ENCODE measurements at places on chromosomes 5 and 9.

GRCh38 chr9:33877727-33878489 is 60.9 kb downstream of the UBE2R2 start:
- no peak for DNase-seq

GRCh38 chr5:2186472-2187015 is 303.8 kb upstream of the IRX4 start:
- DNase-seq: no peak

- DNase-seq: no peak
Observed at GRCh38 chr5:7904170-7904569, 35.2 kb downstream of the MTRR start.

DNA sequence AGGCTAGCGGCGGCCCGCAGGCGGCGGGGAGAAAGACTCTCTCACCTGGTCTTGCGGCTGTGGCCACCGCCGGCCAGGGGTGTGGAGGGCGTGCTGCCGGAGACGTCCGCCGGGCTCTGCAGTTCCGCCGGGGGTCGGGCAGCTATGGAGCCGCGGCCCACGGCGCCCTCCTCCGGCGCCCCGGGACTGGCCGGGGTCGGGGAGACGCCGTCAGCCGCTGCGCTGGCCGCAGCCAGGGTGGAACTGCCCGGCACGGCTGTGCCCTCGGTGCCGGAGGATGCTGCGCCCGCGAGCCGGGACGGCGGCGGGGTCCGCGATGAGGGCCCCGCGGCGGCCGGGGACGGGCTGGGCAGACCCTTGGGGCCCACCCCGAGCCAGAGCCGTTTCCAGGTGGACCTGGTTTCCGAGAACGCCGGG is 253 bp downstream of the SLC12A2 start:
- DNase-seq: no peak

- DNase-seq: no peak
Observed at GRCh38 chr5:1911773-1912235, 29.1 kb upstream of the IRX4 start.

- no peak for DNase-seq
Observed at GRCh38 chr9:38315085-38315595, 77.4 kb upstream of the ALDH1B1 start.

- DNase-seq: no peak
Observed at GRCh38 chr5:102231693-102232619, 64.1 kb downstream of the SLCO4C1 start.

DNA sequence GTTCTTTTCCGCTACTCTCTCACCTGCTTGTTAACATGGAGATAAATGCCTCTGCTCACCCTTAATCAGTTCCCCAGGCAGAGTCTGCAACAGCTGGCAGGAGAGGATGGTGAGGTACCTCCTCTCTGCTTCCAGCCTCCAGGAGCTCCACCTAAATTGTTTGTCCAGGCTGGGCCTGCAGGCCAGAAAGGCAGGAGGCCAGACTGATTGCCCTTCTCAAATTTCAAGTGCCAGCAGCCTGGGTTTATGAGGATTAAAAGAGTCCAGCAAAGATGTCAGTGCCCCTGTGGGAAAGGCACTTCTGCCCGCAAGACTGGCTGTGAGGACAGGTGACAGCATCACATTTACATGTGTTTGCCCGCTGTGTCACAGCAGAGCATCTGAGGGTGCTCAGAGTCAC is 19.8 kb downstream of the CORO2A start:
- no peak for DNase-seq

GRCh38 chr5:155299386-155300005 is 285.9 kb downstream of the KIF4B start:
- DNase-seq: no peak

GRCh38 chr9:69465473-69465872 is 140.5 kb downstream of the ENTREP1 start:
- DNase-seq: no peak

DNA sequence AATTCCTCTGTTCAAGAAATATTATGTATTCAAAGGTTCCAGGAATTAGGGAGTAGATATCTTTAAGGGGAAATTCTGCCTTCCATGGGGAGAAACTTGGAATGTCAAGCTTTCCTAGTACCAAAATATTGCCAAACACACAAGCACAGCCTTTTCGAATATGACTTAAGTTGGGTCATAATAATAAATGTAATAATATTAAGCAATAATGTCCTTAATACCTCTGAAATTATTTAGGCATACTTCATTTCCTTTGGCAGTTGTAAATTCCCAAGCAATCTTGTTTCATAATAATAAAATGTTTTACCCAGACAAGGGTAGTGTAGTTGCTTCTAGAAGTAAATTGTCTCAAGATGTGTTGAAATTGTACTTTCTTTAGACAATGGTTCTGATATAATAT is 630.3 kb upstream of the CDH18 start:
- DNase-seq: no peak

- no peak for DNase-seq
Observed at GRCh38 chr5:131745155-131745554, 51.7 kb downstream of the FNIP1 start.

GRCh38 chr5:138573949-138574670 is 1.1 kb downstream of the HSPA9 start:
- no peak for DNase-seq

- no peak for DNase-seq
Observed at GRCh38 chr5:89015409-89015808, 132.4 kb upstream of the MEF2C start.

DNA sequence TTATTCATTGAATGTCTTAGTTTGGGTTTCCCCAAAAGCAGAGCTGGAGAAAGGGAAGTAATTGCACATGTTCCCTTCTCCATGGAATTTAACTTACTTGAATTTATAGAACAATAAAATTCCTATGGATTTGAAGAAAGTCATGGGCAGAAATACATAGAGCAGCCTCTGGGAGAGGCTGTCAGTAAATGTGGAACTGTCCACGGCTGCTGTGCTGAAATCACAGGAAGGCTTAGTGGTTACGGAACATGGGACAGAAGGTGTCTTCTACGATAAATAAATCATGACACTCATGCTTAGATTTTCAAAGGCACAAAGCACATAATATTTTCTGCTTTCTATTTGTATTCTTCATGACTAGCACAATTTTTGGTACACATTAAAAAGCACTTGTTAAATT is 440.6 kb upstream of the IZUMO3 start:
- DNase-seq: no peak

- DNase-seq: no peak
Observed at GRCh38 chr9:4678679-4679267, 596 bp upstream of the CDC37L1 start.

GRCh38 chr9:132486706-132487350 is 76.8 kb downstream of the CFAP77 start:
- no peak for DNase-seq

DNA sequence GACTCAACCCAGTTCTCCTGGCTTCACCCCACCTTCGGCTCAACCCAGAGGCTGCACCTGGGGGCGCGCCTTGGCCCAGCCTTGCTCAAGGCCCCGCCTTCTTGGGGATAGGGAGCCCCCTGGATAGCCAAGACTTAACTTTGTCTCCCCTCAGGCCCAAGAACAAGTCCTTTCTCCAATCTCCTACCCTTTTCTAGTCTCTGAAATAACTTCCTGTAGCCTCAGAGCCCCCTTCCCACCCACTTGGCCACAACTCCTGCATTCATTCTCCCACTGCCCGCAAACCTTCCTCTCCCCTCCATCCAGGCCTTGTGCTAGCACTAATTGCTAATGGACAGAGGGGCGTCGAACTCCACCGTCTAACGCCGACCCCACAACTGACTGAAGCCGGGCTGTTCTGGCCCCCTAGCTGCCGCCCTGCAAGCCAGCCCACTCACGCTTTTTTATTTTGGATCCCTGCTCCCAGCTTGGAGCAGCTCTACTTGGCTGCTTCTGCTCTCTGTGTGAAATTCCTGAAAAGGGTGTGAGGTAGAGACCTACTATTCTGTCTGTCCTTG is 579 bp upstream of the ASTN2 start:
- DNase-seq: no peak

- no peak for DNase-seq
Observed at GRCh38 chr5:169637085-169637548, at the start of gene DOCK2. DOCK2 (plus strand) TSS chr5:169637275; CDS start chr5:169637327, 52 bp downstream.

GRCh38 chr9:6579613-6580012 is 65.9 kb downstream of the GLDC start:
- DNase-seq: no peak

GRCh38 chr5:32190095-32190494 is 16.0 kb upstream of the GOLPH3 start:
- no peak for DNase-seq

DNA sequence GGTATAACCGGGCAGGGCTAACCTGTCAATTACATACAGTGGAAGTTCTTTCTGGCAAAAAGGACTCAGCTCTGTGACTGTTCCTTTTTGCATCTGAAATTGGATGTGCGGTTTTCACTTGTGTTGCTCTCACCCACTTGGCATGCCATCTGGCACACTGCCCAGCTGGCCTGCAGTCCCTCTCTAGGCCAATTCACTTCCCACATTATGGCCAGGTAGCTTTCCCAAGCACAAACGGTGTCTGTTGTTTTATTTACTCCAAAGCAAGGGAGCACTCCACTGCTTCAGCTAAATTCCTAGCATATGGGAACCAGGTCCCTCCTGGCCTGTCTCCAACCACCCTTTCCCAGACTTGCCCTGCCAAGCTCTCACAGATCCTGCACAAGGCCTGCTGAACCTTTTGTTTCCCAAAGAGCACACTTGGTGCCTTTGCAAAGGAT is 132.5 kb downstream of the SEMA6A start:
- DNase-seq: no peak

DNA sequence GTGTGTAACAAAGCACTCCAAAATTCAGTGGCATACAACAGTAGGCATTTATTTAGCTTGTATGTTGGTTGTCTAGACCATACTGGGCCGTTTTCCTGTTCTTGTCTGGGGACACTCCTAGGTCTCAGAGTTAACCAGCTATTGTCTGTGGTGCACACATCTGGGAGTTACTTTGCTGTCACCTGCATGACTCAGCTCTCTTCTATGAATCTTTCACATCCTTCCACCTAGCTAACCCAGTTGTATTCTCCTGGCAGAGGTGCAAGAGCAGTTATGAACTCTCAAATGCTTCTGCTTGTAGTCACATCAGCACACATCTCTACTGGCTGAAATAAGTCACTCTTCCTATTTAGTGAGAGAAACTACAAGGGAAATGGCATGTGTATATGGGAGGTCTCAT is 138.1 kb downstream of the BAAT start:
- DNase-seq: no peak

GRCh38 chr5:74279244-74279643 is 361.3 kb downstream of the ENC1 start:
- no peak for DNase-seq

GRCh38 chr9:137631345-137632229 is 12.8 kb downstream of the EHMT1 start:
- DNase-seq: no peak

DNA sequence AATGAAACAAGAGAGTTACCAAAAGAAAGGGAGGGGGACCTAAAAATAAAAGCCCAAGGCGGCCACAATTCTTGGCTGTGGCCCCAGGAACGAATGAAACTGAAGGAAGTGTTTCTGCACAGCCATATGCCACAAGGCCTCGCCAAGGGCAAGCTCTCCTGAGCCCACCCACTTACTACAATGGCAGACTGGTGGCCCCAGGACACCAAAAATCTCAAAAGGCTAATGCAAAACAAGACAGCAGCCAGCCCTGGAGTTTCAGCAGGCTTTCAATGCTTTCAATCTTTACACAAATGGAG is 4.0 kb downstream of the CAMSAP1 start:
- no peak for DNase-seq

DNA sequence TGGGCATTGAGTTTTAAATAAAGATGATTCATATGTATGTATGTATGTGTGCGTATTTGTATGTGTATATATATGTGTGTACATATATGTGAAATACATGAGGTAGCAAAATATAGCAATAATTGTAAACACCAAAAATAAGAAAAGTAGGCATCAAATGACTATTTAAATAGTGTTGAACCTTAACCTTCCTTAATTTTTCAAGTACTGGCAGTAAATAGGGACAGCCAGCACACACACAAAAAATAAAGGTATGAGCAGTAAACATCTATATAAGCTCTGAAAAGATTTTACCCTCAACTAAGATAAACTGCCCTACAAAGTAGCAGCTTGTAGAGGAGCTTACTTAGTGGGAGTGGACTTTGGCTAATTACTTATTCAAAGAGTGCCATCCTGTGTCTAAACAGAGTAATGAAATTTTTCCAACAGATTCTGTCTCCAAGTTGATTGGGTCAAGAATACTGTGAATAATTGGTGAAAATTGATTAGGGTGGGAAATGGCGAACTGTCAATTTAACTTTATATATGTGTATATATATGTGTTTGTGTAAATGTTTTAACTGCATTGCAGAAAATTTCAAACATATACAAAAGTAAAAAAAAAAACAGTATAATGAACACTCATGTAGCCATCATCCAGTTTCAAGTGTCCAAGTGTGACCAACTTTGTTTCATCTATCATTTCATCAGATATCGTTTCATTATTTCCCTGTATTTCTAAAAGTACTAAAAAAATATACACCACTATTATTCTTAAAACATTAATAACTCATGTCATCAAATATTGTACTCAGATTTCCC is 2.0 kb upstream of the ADAMTS6 start:
- DNase-seq: peak; percentile 40

DNA sequence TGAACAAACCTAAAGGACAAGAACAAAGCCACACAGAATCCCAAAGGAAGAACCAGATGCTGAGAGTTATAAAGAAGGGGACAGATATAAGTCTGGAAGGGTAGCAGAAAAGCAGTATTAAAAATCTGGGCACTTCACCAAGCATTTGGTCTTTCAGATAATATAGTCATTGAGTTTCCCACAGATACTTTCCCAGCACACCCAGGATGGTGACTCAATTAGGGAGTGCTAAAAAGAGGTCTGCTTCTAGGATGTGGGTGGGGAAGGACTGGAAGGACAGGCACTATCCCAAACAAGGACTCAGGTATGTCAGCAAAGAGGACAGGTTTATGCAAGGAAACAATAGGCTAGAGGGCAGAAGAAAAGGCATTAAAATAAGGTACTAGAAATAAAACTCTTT is 59.3 kb downstream of the DIAPH1 start:
- no peak for DNase-seq

DNA sequence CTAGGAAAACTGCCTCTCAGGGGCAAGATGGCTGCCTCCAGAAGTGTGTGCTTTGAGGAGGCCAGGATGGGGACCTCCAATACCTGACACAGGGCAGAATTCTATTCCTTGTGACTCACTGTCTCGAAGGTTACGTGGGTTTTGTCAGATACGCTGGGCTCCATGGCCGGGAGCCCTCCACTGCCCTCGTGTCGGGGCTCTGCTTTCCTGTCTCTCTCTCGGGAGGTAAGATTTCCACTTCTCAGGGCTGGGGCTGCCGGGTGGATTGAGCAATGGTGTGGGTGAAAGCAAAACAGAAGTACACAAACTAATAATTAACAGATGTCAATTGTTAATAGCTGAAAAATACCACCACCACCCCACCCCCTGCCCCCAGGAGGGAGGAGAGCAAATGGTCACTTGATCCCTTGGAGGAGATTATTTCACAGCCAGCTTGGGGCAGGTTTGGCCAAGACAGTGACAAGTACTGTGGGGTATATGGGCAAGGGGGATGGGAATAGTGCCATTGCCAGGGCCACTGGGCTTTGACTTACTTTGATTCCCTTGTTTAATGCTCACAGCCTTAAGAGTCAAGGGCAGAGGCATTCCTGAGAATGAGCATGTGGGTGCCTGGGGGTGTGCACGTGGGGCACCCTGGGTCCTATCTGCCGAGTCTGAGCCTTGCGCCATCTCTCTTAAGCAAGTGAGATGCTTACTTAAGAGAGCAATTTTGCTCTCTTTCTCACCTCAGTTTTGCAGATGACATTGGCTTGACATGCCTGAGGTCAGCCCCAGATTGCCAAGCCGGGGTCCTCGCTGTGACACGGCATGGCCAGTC is 28.8 kb upstream of the DAB2IP start:
- DNase-seq: no peak

Data from NCI-H1436 treated with DMSO at 0.1 percent for 48 hours (cell line).